ENCODE measurements at places on chromosomes 6 and 20.

GRCh38 chr6:132272776-132273175, 128.5 kb downstream of the MOXD1 start:
- DNase-seq = no peak

GRCh38 chr6:144993870-144994269, 708.7 kb downstream of the UTRN start:
- peak; percentile 49 for DNase-seq

DNA sequence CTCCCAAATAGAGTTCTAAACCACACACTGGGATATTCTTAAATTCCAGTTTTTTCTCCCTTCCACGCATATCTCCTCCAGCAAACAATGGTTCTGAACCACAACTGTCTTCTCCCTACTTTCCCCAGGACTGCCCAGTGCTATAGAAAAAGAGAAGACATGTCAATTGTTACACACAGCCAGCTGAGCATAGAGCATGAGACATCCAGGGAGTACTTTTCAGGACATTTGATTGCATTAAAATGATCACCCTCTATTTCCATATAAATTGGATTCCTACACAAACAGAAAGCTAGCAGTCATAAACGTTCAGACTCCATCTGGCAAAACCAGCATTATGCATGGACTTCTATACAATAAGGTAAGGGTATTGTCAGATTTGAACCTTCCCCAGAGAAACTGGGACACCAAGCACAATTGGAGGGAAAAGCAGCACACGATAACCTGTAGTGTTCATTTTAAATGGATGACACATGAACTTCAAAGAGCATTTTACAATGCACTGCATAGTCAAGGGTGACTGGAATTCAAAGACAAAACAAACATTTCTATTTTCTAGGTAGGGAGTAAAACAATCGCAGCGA, 93.1 kb upstream of the HEY2 start:
- no peak for DNase-seq

GRCh38 chr20:59663513-59664060, 59.2 kb downstream of the PHACTR3 start:
- DNase-seq = no peak

DNA sequence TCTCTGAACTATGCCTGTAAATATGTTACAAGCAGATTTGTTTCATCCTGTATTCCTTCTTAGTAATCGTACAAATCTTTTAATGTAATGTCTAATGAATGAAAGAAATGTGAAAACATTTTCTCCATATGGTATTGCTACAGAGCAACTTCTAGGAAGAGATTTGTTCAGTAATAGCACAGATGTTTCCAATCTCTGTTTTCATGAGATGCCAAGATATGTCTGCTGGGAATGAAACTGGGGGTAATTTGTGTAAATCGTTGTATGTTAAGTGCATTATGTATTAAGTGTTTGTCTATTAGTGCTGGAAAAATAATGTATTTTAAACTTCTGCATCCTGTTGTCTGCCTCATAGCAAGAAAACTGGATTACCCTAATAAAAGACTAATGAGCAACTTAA, 722.2 kb upstream of the EYS start:
- DNase-seq = peak; percentile 94

DNA sequence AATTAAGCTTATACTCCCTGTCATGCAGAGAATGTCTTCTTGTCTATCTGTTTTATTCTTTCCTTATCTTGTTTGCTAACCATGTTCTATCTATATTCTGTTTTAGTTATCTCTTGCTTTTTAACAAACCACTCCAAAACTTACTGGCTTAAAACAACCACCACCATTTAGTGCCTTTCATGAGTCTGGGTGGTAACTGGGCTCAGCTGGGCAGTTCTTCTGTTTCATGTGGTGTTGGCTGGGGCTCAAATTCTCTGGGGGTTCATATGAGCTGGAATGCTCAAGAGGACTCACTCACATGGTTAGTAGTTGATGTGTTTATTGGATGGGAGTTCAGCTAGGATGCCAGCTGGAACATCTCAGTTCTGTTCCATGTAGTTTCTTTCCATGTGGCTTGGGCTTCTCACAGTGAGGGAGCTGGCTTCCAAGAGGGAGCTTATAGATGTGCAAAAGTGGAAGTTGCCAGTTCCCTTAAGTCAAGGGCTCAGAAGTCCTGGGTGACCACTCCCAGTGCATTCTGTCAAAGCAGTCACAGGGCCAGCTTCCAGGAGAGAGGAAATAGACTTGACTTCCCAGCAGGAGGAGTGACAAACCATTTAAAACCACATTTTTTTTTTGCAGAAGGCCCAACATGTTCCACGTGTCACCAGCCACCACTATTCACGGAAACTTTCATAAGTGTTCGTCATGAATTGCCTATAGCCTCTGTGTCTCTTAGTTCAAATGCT, 70.4 kb downstream of the PLCB4 start:
- DNase-seq = peak; percentile 36

DNA sequence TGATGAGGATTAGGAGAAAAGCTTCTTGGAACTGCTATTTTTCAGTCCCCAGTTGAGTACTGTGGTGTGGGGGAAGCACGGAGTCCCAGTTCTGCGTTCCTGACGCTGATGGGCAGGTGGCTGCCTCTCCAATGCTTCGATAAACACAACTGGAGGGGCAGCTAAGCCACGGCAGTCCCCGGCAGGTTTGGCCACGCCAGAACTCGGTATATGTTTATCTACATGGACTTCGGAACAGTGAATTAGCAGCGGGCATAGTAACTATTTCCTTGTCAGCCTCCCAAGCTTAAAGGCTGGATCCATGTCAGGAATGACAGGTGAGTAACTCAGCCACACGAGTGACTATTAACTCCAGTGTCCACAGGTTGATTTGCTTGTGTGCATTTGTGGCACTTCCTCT, 354.4 kb downstream of the ZFAND3 start:
- no peak for DNase-seq

- DNase-seq = no peak
Observed at GRCh38 chr20:49706630-49707091, 7.0 kb downstream of the B4GALT5 start.

GRCh38 chr6:32462609-32463008, 22.9 kb downstream of the HLA-DRA start:
- no peak for DNase-seq

DNA sequence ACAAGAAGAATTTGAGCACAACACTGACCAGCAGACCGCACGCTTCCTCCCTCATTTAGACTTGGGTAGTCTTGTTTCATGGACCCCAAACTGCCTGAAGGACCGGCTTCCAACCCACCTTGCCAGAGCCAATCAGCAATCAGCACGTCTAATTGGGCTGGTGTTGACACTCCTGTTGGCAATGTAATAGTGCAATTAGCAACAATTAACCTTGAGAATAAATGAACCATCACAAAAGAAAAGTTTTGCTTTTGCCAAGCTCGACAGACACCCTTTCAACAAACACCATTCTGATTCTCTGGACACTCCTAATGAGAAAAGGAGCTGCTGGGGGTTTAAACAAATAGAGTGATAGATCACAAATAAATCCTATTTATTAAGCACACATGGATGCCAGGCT, 61.0 kb downstream of the EDN3 start:
- DNase-seq = no peak

- DNase-seq = peak; percentile 33
Observed at GRCh38 chr6:131945971-131946370, 5.2 kb downstream of the CCN2 start.

DNA sequence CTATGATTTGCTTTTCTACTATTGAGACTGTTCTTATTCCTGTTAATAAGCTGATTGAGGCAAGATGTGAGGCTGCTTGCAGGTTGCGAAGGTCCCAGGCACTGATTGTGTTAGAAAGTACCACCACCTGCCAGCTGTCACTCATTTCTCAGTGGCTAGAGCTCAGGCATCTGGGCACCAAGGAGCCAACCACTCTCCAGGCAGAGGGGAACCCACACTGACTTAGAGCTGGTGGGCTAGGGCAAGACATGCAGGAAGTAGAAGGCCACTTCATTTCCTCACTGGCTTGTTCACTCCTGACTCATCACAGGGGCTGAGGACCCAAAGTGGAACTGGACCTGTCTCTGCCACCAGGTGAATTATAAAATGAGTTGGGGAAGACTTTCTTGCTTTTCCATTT, 7.8 kb upstream of the DLL1 start:
- DNase-seq = no peak

DNA sequence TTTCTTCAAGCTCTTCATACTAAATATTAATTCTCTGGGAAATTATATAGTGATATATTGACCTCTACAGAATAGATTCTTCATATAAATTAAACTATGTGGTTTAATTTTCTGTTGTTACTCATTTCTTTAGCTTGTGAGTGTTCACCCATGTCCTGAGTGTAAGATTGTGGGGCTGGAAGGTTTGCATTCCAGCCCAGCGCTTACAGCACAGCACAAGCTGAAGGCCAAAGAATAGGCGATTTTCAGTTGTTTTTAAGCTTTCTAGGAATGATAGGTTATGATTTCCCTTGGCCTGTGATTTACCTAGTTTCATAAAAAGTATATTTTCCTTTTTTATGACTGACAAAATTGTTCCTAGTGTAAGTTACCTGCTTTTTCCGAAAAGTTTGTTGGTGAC, 194.1 kb downstream of the PLCB1 start:
- DNase-seq = no peak

GRCh38 chr6:44858998-44859397, 469.1 kb upstream of the RUNX2 start:
- no peak for DNase-seq

DNA sequence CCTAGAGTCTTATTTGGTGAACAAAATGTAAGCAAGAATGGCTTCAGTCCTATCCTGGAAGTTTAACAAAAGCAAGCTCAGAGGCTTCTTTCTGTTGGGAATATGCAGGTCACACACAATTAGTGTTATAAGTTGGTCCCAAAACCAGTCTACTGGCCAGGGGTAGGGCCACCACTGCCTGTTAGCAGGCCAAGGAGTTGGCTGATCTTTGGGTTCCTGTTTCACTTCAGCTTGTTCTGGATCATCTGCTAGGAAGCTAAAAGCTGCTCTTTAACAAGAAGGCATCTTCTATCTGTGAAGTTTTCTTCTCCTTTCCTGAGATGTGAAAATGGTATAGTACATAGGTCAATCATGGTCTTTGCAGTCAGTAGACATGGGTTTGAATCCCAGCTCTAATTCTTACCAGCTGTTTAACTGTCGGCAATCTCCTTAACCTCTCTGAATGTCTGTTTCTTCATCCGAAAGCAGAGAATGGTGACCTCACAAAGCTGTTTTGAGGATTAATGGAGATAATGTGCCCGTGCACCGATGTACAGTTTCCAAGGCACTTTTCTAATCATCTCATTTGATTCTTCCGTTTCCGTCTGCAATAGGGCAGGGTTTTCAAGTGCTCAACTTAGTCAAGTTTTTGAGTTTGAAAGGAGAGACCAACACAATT, 271.2 kb upstream of the TAB2 start:
- DNase-seq = no peak

DNA sequence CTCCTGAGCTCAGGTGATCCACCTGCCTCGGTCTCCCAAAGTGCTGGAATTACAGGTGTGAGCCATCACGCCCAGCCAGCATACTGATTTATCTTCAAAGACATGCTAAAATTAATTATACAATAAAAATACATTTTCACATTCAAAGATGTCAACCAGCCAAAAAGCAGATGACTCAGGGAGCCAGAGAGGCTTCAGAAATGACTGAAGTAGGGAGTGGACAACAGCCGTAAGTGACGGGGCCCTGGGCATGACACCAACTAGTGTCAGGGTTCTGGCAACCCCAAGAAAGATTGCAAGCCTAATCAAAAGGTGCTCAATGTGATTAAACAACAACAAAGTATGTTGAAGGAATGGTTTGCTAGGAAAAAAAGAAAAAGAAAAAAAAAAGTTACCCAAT, 28.4 kb downstream of the GPLD1 start:
- no peak for DNase-seq

DNA sequence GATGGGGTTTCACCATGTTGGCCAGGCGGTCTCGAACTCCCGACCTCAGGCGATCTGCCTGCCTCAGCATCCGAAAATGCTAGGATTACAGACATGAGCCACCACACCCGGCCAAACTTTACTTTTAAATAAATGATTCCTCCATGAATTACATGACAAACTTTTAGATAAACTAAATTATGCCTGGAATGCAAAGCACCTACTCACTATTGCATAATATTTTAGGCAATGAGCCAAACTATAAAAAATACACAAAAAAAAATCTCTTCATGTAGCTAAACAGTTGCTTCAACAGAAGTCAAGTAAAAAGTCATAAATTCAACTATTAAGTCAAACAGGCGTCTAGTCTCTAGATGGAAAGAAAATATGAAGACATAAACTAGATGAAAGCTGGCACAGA, 56.5 kb downstream of the PTPRK start:
- peak; percentile 66 for DNase-seq

GRCh38 chr6:30656513-30656912, 9.6 kb downstream of the C6orf136 start:
- no peak for DNase-seq

DNA sequence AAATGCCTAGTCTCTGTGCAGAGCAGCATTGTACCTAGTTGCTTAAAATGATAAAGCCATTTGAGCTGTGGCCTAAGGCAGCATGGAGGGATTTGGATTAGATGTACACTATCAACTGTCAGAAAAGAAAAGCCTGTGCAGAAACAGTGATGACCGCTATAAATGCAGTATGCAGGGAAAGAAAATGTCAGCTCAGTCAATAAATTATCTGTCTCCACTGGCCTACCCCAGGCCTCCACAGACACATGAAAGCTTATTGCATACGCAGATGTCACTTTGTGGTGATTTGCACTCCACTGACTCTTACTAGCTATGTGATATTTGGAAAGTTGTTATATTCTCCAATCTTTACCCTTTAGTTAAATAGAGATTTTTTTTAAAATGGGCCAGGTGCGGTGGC, 221.9 kb upstream of the OPRM1 start:
- DNase-seq = no peak

- DNase-seq = no peak
Observed at GRCh38 chr6:15845492-15845891, 182.7 kb upstream of the DTNBP1 start.

DNA sequence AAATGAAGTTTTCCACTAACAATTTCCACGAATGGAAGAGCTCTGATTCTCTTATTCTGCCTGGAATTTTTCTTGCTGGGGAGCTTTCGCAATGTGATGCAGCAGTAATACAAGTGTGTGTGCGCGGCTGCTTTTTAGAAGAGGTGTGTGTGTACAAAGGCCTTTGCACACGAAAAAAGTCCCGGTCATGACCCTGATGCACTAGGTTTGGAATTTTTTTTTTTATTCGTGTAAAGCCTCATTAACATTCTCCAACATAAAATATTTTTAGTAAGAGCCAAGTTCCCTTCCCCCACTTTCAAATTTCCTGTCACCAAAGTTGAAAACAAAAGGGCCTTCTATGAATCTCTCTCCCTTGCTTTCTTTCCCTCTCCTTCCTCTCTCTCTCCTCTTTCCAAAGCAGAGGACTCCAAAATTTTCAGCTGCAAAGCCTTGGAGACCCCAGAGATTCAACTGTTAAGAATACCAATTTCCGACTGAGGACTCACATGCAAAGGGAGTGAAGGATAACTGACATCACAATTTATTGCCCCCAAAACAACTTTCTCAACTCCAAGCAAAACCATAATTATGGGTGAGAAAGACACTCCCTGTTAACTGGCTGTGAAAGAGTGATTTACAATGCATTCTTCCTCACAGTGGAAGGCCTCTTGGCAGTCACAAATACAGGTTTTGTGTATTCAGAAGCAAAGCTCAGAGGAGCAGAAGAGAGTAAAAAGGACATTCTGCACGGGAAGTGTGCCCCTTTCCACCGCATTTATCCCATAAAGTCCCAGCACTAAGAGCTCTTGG, 421.2 kb upstream of the JARID2 start:
- DNase-seq = peak; percentile 29

GRCh38 chr6:15927531-15928225, 201.2 kb upstream of the MYLIP start:
- DNase-seq = no peak
